MCF 10A (cell line): ENCODE measurements at places on chromosomes 2 and 18.
A peak's percentile ranks its signal among the peaks of the same experiment; 100 is the strongest.

GRCh38 chr2:176085861-176086771 is 2.4 kb upstream of the EVX2 start:
- DNase-seq = peak; percentile 50
- no peak overlapping the region for H3K27ac ChIP-seq
- peak overlapping the region; percentile 19 for H3K4me3 ChIP-seq

- no peaks in the 10 kb centered on the region for H3K36me3 ChIP-seq
- no peak overlapping the region for H3K4me3 ChIP-seq
- no peak for DNase-seq
These were observed 83.9 kb downstream of the FAM210A start for GRCh38 chr18:13642440-13642827.

DNA sequence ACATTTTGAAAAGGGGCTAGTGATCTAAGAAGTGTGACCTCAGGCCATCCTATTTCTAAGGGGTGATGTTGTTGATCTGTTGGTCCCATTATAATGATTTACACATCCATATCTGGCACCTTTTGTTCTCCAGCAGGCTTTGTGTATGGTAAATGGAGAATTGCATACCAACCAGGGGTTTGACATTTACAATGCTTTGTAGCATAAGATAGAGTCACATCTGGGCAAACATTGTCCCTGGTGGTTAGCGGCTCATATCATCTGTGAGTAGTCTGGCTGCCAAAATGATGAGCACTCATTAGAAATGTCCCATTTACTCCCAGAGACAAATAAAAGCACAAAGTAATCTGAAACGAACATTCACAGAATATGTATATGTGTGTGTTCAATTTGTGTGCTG is 1775.5 kb upstream of the CELF4 start:
- H3K27ac ChIP-seq = no peak overlapping the region
- no peaks in the 10 kb centered on the region for H3K36me3 ChIP-seq

DNA sequence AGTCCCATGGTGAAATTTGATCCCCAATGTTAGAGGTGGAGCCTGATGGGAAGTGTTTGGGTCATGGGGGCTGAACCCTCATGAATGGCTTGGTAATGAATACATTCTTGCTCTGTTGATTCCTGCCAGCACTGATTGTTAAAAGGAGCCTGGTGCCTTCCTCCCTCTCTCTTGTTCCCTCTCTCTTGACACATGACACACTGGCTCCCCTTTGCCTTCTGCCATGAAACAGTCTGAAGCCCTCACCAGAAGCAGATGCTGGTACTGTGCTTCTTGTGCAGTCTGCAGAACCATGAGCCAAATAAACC is 30.6 kb upstream of the EPC2 start:
- H3K4me1 ChIP-seq = peaks cover 13% of the 10 kb centered on the region
- no peak overlapping the region for H3K4me3 ChIP-seq
- no peaks in the 10 kb centered on the region for H3K36me3 ChIP-seq
- DNase-seq = peak; percentile 44

GRCh38 chr18:12061685-12062084 is 32.0 kb upstream of the ANKRD62 start:
- no peaks in the 10 kb centered on the region for H3K27me3 ChIP-seq
- no peak for DNase-seq
- no peaks in the 10 kb centered on the region for H3K36me3 ChIP-seq

GRCh38 chr18:25005541-25006403 is 346.2 kb downstream of the ZNF521 start:
- no peak overlapping the region for H3K27ac ChIP-seq
- H3K4me1 ChIP-seq = no peaks in the 10 kb centered on the region
- no peaks in the 10 kb centered on the region for H3K36me3 ChIP-seq
- H3K4me3 ChIP-seq = no peak overlapping the region

DNA sequence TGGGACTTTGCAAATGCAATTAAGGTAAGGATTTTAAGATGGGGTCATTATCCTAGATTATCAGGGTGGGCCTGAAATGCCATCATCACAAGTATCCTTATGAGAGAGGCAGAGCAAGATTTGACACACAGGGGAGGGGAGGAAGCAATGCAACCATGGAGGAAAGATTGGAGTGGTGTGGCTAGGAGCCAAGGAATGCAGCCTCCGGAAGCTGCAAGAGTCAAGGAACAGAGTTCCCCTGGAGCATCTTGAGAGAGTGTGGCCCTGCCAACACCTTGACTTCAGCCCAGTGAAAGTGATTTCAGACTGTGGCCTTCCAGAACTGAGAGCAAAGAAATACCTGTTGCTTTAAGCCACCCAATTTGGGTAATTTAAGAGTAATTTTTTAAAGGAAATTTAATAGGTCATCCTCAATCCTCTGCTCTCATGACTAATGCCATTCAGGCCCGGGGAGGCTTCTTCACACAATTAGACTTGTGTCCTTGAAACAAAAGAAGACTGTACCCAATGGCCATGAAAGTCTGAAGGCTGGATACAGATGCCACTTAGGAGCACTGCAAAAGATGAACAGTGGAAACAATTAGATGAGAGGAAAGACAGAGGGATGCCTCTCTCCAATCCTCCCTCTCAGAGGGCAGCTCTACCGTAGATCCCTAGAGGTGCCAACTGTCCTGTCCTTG is 250.3 kb upstream of the ID2 start:
- H3K27me3 ChIP-seq = no peaks in the 10 kb centered on the region
- H3K27ac ChIP-seq = no peak overlapping the region
- no peaks in the 10 kb centered on the region for H3K36me3 ChIP-seq
- no peaks in the 10 kb centered on the region for H3K4me1 ChIP-seq
- no peak overlapping the region for H3K4me3 ChIP-seq

GRCh38 chr2:102367331-102367971 is 11.9 kb downstream of the IL18R1 start:
- peaks cover 6% of the 10 kb centered on the region for H3K36me3 ChIP-seq
- H3K27me3 ChIP-seq = no peaks in the 10 kb centered on the region
- no peaks in the 10 kb centered on the region for H3K4me1 ChIP-seq
- H3K27ac ChIP-seq = no peak overlapping the region

- H3K4me3 ChIP-seq = no peak overlapping the region
- DNase-seq = no peak
- H3K27ac ChIP-seq = no peak overlapping the region
- peaks cover 12% of the 10 kb centered on the region for H3K36me3 ChIP-seq
- no peaks in the 10 kb centered on the region for H3K4me1 ChIP-seq
- H3K27me3 ChIP-seq = no peaks in the 10 kb centered on the region
These were observed 20.2 kb downstream of the RALBP1 start for GRCh38 chr18:9495465-9495864.

DNA sequence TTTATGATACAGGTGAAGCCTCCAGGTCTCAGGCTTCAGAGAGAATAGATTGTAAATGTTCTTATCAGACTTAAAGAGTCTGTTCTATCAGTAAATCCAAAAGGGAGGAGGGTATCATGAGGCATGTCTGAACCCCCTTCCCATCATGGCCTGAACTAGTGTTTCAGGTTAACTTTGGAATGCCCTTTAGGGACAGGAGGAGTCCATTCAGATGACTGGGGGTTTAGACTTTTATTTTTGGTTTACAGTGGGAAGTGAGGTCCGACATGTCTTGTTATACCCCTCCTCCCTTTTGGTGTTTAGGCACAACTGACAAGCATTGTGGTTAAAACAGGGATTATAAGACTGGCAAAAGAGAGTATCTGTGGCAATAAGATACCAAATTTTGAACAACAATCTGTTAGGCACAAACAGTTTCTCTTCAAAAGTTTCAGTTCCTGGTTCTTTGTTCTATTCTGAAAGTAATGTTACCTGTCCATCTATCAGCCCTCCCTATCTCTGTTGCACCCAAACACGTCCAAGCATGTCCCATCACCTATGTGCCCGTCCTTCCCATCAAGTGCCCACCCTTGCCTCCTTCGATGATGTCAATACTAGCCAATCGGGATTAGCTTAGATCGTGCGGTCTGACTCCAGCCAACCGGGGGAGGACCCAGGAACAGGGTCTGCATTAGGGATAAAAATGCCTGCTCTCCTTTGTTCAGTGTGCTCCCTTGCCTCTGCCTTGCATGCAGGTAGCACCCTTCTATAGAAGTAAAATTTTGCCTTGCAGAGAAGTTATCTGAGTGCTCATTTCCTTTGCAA is 16.4 kb downstream of the TCF23 start:
- DNase-seq = no peak
- peaks cover 3% of the 10 kb centered on the region for H3K4me1 ChIP-seq
- no peaks in the 10 kb centered on the region for H3K27me3 ChIP-seq
- H3K36me3 ChIP-seq = no peaks in the 10 kb centered on the region
- H3K4me3 ChIP-seq = no peak overlapping the region
- H3K27ac ChIP-seq = no peak overlapping the region

DNA sequence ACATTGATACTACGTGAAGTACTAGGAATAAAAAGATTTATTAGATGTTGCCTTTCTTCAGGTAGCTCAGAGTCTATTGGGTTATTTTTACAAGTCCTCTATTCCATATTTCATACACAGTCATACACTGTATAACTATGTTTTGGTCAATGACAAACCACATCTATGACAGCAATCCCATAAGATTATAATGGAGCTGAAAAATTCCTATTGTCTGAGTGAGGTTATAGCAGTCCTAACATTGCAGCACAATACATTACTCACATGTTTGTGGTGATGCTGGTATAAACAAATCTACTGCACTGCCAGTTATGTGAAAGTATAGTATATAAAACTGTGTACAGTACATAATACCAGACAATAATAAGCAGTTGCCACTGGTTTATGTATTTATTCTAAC is 595.1 kb downstream of the MBD2 start:
- H3K27ac ChIP-seq = no peak overlapping the region
- H3K4me1 ChIP-seq = no peaks in the 10 kb centered on the region
- H3K27me3 ChIP-seq = no peaks in the 10 kb centered on the region

GRCh38 chr2:64203858-64204632 is 59.8 kb upstream of the PELI1 start:
- peaks cover 10% of the 10 kb centered on the region for H3K4me1 ChIP-seq
- peak; percentile 18 for DNase-seq
- H3K27ac ChIP-seq = no peak overlapping the region
- H3K4me3 ChIP-seq = no peak overlapping the region
- H3K27me3 ChIP-seq = no peaks in the 10 kb centered on the region
- H3K36me3 ChIP-seq = no peaks in the 10 kb centered on the region

- H3K27me3 ChIP-seq = no peaks in the 10 kb centered on the region
- DNase-seq = no peak
- peaks cover 9% of the 10 kb centered on the region for H3K4me1 ChIP-seq
- H3K27ac ChIP-seq = no peak overlapping the region
- no peaks in the 10 kb centered on the region for H3K36me3 ChIP-seq
- no peak overlapping the region for H3K4me3 ChIP-seq
These were observed 107.6 kb upstream of the RGPD4 start for GRCh38 chr2:107719141-107719540.

- peak; percentile 30 for DNase-seq
- H3K27me3 ChIP-seq = no peaks in the 10 kb centered on the region
- no peak overlapping the region for H3K4me3 ChIP-seq
- peaks cover 11% of the 10 kb centered on the region for H3K4me1 ChIP-seq
- H3K27ac ChIP-seq = no peak overlapping the region
These were observed 101.9 kb downstream of the CTIF start for GRCh38 chr18:48640566-48641270.

DNA sequence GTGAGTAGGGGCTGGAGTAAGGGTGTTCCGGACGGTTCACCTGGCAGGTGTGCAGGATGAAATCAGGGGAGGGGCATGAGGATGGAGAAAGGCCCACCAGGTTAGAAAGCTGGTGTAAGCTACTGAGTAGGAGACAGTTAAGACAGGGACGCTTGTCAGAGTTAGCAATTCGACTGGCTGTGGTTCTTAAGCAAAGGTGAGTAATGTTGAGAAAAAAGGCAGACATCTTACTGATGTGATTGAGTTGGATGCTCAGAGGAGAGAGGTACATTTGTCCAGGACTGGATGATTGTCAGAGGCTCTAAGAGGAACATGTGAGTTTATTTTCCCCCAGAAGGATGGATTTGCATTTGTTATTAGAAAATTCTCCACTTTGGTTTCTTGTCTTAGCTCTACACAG is 90.5 kb upstream of the MGAT5 start:
- H3K36me3 ChIP-seq = no peaks in the 10 kb centered on the region
- no peak overlapping the region for H3K4me3 ChIP-seq
- no peak for DNase-seq
- H3K27me3 ChIP-seq = no peaks in the 10 kb centered on the region

- DNase-seq = no peak
- H3K27me3 ChIP-seq = peaks cover 12% of the 10 kb centered on the region
- peaks cover 15% of the 10 kb centered on the region for H3K4me1 ChIP-seq
- no peak within 1 kb of the TSS for H3K4me3 ChIP-seq
- H3K36me3 ChIP-seq = no peaks in the 10 kb centered on the region
These were observed at the start of gene KCNIP3 for GRCh38 chr2:95296880-95297487. TSS of gene KCNIP3 (plus strand) at chr2:95297347. CDS start at chr2:95297439, 92 bp downstream.

DNA sequence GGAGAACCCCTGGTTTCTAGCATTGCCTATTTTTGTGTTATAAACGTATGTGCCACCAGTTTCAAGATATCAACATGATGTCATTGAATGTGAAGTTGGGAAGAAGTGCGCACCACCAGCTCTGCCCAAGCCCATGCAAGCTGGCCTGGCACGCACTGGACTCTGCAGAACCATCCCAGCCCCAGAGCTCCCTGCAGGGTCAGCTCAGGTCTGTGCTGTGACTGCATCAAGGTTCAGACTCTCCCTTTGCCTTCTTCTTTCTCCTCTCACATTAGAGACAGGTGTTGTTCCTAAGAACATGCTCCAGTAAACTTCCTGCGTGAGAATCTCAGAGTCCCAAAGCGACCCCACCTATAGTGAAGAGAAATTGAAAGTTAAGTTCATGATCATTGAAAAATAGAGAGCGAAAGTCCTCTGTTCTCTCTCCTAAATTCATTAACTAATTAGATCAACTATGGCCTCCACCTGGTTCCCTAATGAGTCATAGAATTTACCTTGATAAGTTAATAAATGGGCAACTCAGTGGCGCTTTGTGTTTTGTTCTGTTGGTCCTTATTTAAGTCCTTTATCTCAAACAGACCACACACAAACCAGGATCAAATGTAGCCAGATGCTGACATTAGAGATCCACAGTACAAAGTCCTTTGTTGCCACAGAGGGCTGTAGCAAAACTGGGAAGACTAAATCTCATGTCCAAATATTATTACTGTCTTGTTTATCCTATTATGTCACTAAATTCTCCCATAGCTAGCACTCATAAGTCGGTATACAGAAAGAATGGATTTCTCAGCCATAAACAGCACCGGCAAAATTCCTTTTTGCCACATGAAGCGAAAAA is 432.3 kb downstream of the STK39 start:
- no peak for DNase-seq
- H3K4me1 ChIP-seq = no peaks in the 10 kb centered on the region
- no peaks in the 10 kb centered on the region for H3K36me3 ChIP-seq
- no peak overlapping the region for H3K27ac ChIP-seq

- no peak overlapping the region for H3K4me3 ChIP-seq
- H3K4me1 ChIP-seq = peaks cover 7% of the 10 kb centered on the region
- H3K36me3 ChIP-seq = no peaks in the 10 kb centered on the region
- H3K27ac ChIP-seq = no peak overlapping the region
These were observed 111.2 kb upstream of the AGAP1 start for GRCh38 chr2:235382601-235383000.

DNA sequence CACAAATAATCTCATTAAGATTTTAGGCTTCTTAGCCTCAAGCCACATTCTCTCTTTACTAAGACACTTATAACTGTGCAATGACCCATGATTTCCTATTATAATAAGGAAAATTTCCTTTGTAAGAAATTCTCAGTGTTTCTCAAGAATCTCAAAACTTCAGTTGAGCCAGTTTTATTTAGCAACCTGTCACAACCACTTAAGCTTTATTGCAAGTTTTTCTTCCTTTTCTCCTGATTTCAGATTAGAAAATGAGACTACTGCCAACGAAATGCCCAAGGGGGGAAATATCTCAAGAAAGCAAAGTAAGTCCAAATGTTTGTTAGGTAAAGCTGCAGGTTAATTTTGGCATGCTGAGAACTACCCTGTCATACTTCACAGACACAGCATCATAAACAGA is 178.5 kb downstream of the THADA start:
- no peaks in the 10 kb centered on the region for H3K27me3 ChIP-seq
- no peak for DNase-seq
- H3K27ac ChIP-seq = no peak overlapping the region

GRCh38 chr2:84085562-84085961 is 373.5 kb downstream of the SUCLG1 start:
- DNase-seq = no peak
- H3K4me1 ChIP-seq = no peaks in the 10 kb centered on the region
- no peaks in the 10 kb centered on the region for H3K27me3 ChIP-seq
- no peak overlapping the region for H3K4me3 ChIP-seq
- no peak overlapping the region for H3K27ac ChIP-seq
